Vagina (tissue), 2 donors: ENCODE measurements at places on chromosomes 12 and 14.

DNA sequence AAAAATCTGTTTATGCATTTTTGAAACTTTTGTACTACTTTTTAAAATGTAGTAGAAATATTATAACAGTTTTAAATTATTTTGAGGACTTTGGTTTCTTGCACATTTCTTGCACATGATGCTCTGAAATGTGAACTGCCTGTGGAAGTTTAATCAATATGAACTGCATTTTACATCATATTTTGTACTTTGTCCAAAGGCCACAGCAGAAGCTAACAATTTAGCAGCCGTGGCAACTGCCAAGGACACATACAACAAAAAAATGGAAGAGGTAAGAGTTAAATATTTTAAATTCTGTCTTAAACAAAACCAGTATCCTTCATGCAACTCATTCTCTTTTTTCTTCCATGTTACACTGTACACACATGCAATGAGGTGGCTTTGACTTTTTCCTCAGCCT is 45.1 kb downstream of the SAV1 start:
- no peaks in the 10 kb centered on the region for H3K36me3 ChIP-seq
- no peak overlapping the region for H3K27ac ChIP-seq
- DNase-seq, result no peak
- H3K27me3 ChIP-seq, result no peaks in the 10 kb centered on the region
- no peaks in the 10 kb centered on the region for H3K4me1 ChIP-seq

- no peak overlapping the region for H3K27ac ChIP-seq
- no peak overlapping the region for H3K4me3 ChIP-seq
- no peak for DNase-seq
- H3K36me3 ChIP-seq, result no peaks in the 10 kb centered on the region
- H3K4me1 ChIP-seq, result peaks cover 20% of the 10 kb centered on the region
These were observed 49.3 kb downstream of the NDUFA12 start for GRCh38 chr12:94954029-94954685.

- H3K36me3 ChIP-seq, result no peaks in the 10 kb centered on the region
- H3K27me3 ChIP-seq, result no peaks in the 10 kb centered on the region
- DNase-seq, result no peak
- H3K4me3 ChIP-seq, result no peak overlapping the region
- no peak overlapping the region for H3K27ac ChIP-seq
These were observed 52.0 kb downstream of the SLC38A6 start for GRCh38 chr14:61033054-61033453.

GRCh38 chr14:102822311-102822863 is 45.1 kb downstream of the TRAF3 start:
- no peak overlapping the region for H3K27ac ChIP-seq
- no peak for DNase-seq
- no peaks in the 10 kb centered on the region for H3K27me3 ChIP-seq
- H3K4me1 ChIP-seq, result peaks cover 27% of the 10 kb centered on the region

DNA sequence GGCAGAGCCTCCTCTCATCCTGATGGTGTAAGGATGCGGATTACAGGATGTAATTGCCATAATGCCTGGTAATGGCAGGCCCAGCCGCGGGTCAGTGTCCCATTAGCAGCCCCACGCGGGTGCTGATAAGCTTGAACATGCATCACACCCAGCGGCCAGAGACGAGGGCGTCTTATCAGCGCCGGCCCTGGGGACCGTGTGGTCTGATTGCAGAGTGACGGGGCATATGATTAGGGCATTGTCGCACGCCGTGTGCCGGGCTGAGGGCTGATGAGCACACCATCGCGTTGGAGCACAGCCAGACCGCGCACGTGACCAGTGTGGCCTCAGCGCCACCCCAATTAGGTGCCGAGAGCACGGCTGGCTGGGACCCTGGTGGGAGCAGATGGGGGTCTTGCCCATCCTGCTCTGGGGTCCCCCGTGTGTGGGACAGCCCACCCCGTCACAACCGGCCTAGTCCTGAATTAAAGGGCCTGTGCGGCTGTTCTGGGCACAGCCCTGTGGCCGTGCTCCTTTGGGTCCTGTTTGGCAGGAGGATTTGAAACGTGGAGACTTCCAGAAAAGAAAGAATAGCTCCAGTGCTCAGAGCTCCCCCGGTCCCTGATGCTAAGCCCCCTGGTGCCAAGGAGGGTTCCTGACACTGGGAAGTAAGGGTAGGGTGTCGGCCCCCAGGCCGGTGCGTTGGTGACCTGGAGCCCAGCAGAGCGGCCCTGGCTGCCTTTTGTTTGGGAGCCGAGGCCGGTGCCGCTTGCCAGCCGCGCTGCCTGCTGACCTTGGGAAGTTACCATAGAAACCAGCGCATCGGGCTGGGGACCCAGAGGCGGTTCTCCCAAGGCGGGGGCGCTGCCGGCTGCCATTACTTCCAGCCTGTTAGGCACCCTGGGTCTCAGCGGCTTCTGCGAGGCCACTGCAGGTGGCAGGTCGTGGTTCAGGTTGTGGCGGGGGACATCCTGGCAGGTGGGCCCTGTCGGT is 20.7 kb downstream of the KIF26A start:
- no peaks in the 10 kb centered on the region for H3K27me3 ChIP-seq
- no peaks in the 10 kb centered on the region for H3K36me3 ChIP-seq
- no peak overlapping the region for H3K27ac ChIP-seq
- no peak overlapping the region for H3K4me3 ChIP-seq

DNA sequence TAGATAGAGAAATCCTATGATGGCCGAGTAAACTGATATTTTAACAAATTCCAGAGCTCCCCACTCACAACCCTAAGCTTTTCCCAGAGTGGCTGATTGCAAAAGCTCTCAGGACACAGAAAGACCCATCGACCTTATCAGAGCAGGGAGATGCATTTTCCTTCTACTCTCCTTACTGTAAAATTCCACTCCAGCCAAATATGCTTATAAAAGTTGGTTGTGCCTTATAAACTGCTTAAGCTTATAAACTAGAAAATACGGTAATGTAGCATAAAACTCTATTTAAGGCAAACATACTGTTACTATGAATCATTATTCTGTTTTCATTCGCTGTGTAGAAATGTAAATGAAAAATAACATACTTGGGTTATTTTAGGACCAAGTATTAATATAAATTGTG is 41.6 kb upstream of the TRHDE start:
- no peak overlapping the region for H3K27ac ChIP-seq
- no peak for DNase-seq
- no peak overlapping the region for H3K4me3 ChIP-seq
- no peaks in the 10 kb centered on the region for H3K27me3 ChIP-seq
- no peaks in the 10 kb centered on the region for H3K36me3 ChIP-seq
- H3K4me1 ChIP-seq, result no peaks in the 10 kb centered on the region

- no peak for DNase-seq
- H3K4me3 ChIP-seq, result no peak overlapping the region
- no peaks in the 10 kb centered on the region for H3K4me1 ChIP-seq
- H3K27ac ChIP-seq, result no peak overlapping the region
- H3K36me3 ChIP-seq, result no peaks in the 10 kb centered on the region
These were observed 238.5 kb downstream of the GPHN start for GRCh38 chr14:66746316-66747006.

- peaks cover 7% of the 10 kb centered on the region for H3K4me1 ChIP-seq
- no peak for DNase-seq
- no peak overlapping the region for H3K27ac ChIP-seq
- no peaks in the 10 kb centered on the region for H3K36me3 ChIP-seq
- H3K27me3 ChIP-seq, result no peaks in the 10 kb centered on the region
These were observed 192.8 kb upstream of the EEA1 start for GRCh38 chr12:93121729-93122488.

DNA sequence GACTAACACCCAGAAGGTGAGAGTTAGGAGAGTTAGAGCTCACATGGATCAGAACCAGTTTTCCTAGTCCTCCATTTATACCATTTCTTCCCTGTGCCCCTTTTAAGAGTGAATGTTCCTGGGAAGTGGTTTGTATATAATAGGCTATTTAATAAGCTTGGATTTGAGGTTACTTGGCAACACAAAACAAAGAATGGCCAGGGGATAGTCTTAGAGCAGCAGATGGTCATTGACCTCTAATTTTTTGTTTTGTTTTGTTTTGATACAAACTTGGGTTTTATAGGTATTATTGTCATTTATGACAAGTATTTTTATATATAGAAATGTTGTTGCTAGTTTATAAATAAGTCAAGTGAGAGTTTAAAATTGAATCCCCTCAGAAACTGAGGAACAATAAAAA is 35.8 kb downstream of the VEZT start:
- no peak overlapping the region for H3K27ac ChIP-seq
- H3K4me1 ChIP-seq, result peaks cover 9% of the 10 kb centered on the region
- no peak overlapping the region for H3K4me3 ChIP-seq
- H3K27me3 ChIP-seq, result no peaks in the 10 kb centered on the region

GRCh38 chr12:124881123-124881522 is 17.5 kb upstream of the SCARB1 start:
- no peak overlapping the region for H3K27ac ChIP-seq
- no peaks in the 10 kb centered on the region for H3K4me1 ChIP-seq
- no peaks in the 10 kb centered on the region for H3K36me3 ChIP-seq
- no peak for DNase-seq
